Mesenteric fat pad (tissue), 1 donor: ENCODE measurements at places on chromosomes 4 and X. TPM values are rescaled to one million over a fixed set of nuclear protein-coding genes. Genes with fewer than 3 reads are reported as not detected.

Gene RIPPLY1
- not detected for total RNA-seq

Gene PNMA6F
- not detected for total RNA-seq

Gene NUP62CL
- total RNA-seq, result not detected

Gene CACNA1F
- not detected for total RNA-seq

Gene TENM3
- total RNA-seq, result 38.1 TPM

Gene PDCL2
- total RNA-seq, result not detected

Gene VSIG4
- 448 TPM for total RNA-seq

Gene DUSP21
- not detected for total RNA-seq

Gene ODAPH
- not detected for total RNA-seq

Gene ZNF630
- total RNA-seq, result 0.96 TPM

Gene GAGE13
- total RNA-seq, result not detected

Gene PCGF3
- total RNA-seq, result 34.7 TPM

Gene CXCL10
- 0.39 TPM for total RNA-seq

Gene RP2
- total RNA-seq, result 15.0 TPM

Gene CT45A7
- total RNA-seq, result not detected

Gene TSPAN7
- total RNA-seq, result 32.0 TPM

Gene SORCS2
- total RNA-seq, result 1.9 TPM

Gene ARX
- not detected for total RNA-seq

Gene CENPVL2
- total RNA-seq, result not detected

Gene EVC2
- total RNA-seq, result 4.0 TPM

Gene RNF150
- total RNA-seq, result 17.4 TPM

Gene FABP2
- 0.80 TPM for total RNA-seq

Gene CTAG2
- not detected for total RNA-seq

Gene PF4V1
- total RNA-seq, result not detected

Gene DYNLT3
- total RNA-seq, result 30.0 TPM

Gene FRG2
- total RNA-seq, result not detected

Gene TLR10
- 0.42 TPM for total RNA-seq

Gene EDA2R
- total RNA-seq, result 1.2 TPM

Gene SORBS2
- 17.5 TPM for total RNA-seq

Gene DDX60
- total RNA-seq, result 12.5 TPM

Gene GAGE1
- total RNA-seq, result not detected

Gene FMR1NB
- not detected for total RNA-seq

Gene OCIAD2
- total RNA-seq, result 4.5 TPM

Gene OPHN1
- total RNA-seq, result 4.8 TPM

Gene ENPP6
- not detected for total RNA-seq

Gene BEND2
- not detected for total RNA-seq

Gene H2BW1
- not detected for total RNA-seq

Gene BMP3
- total RNA-seq, result not detected

Gene MID1
- 16.6 TPM for total RNA-seq

Gene DRD5
- total RNA-seq, result not detected

Gene PSAPL1
- not detected for total RNA-seq

Gene LETM1
- total RNA-seq, result 75.1 TPM

Gene H2AZ1
- 99.2 TPM for total RNA-seq

Gene CFAP99
- total RNA-seq, result not detected

Gene NXF2
- not detected for total RNA-seq

Gene RIBC1
- total RNA-seq, result 0.22 TPM

Gene GLUD2
- total RNA-seq, result 5.6 TPM

Gene GNRHR
- not detected for total RNA-seq

Gene VGLL1
- not detected for total RNA-seq

Gene COL4A5
- 1.7 TPM for total RNA-seq
